ENCODE measurements at places on chromosomes 1 and 21.

DNA sequence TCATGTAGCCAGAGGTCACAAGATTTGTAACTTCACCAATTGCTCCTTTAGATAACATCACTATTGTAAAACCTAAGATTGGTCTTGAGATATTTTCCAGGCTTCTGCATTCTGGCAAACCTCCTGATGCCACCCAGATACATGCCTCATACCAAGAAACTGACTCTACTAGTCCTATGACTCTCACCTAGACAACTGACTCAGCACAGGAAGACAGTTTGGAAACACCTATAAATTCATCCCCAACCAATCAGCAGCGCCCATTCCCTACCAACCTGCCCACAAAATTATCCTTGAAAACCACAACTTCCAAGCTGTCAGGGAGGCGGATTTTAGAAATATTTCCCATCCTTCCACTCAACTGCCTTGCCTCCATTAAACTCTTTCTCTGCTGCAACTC, 2.6 kb downstream of the NME7 start:
- no peak for DNase-seq

- no peak for DNase-seq
Measured at GRCh38 chr1:94658221-94658620, 116.7 kb upstream of the F3 start.

GRCh38 chr21:34511181-34511580, 829 bp downstream of the KCNE1 start:
- DNase-seq = peak; percentile 25

DNA sequence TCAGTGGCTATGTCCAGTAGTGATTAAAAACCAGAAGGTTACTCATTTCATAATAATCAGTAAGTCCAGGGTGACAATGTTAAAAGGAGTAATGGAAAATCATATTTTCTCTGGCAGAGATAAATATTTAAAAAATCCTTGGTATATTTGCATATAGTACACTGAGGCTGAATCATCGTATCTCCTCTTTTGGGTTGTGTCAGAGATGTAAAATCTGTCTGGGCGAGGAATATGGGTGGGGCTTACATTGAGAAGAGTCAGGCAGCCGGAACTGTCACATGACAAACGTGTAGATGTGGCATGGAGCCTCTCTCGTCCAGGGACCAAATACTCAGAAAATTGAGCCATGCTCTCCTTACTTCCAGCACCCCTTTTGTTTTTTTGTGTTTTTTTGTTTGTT, 120.9 kb downstream of the FMN2 start:
- DNase-seq = no peak

DNA sequence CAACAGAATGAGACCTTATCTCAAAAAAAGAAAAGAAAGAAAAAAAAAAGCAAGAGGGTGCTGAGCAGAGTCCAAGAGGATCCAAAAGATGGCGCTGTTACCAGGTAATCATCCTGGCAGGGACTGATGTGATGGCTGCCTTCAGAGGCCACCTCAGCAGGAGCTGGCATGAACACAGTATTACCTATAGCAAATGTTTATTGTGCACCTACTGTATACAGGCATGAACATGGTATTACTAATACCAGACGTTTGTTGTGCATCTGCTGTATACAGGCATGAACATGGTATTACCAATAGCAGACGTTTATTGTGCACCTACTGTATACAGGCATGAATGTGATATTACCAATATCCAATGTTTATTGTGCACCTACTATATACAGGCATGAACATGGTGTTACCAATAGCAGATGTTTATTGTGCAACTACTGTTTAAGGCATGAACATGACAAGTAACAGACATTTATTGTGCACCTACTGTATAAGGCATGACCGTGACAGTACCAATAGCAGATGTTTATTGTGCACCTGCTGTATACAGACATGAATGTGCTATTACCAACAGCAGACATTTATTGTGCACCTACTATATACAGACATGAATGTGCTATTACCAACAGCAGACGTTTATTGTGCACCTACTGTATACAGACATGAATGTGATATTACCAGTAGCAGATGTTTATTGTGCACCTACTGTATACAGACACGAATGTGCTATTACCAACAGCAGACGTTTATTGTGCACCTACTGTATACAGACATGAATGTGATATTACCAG, 115.1 kb upstream of the TMEM51 start:
- DNase-seq = peak; percentile 49

DNA sequence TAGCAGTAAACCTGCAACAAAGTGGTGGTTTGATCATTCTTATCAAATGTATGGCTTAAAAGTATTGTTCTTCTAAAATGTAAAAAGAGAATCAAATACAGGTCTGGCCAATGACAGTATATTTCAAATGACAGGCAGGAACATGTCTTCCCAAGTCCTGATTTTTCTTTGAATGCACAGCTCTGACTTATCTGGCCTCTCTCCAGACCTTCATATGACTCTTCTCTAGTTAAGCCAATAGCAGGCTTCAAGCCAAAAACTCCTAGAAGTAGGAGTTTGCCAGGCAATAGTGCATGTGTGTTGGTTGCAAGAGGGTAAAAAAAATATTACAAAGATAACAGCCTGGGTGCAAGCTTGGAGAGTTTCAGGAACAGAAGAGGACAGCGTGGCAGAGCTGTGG, 345.5 kb downstream of the SMYD3 start:
- DNase-seq = no peak

GRCh38 chr1:18893120-18893519, 9.2 kb downstream of the ALDH4A1 start:
- no peak for DNase-seq

GRCh38 chr1:21494196-21494595, 15.0 kb upstream of the ALPL start:
- DNase-seq = no peak

DNA sequence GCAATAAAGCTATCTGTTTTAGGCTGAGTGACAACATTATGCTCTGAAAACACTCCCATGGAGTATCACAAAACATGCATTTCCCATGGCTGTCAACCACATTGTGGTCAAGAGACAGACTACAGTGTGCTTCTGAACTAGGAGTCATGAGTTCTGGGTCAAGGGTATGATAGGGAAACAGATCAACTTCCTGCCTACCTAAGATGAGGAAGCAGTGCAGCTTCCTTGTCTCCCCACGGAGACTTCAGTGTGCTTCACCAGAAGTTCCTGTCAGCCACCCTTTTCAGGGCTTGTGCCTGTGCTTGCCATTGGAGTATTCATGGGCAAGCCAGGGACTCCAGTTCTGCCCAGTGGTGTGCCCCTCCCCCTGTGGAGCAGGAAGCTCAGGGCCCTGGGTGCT, 19.9 kb downstream of the LCE3E start:
- DNase-seq = no peak

GRCh38 chr1:169676001-169676400, 35.4 kb downstream of the SELL start:
- DNase-seq = no peak

DNA sequence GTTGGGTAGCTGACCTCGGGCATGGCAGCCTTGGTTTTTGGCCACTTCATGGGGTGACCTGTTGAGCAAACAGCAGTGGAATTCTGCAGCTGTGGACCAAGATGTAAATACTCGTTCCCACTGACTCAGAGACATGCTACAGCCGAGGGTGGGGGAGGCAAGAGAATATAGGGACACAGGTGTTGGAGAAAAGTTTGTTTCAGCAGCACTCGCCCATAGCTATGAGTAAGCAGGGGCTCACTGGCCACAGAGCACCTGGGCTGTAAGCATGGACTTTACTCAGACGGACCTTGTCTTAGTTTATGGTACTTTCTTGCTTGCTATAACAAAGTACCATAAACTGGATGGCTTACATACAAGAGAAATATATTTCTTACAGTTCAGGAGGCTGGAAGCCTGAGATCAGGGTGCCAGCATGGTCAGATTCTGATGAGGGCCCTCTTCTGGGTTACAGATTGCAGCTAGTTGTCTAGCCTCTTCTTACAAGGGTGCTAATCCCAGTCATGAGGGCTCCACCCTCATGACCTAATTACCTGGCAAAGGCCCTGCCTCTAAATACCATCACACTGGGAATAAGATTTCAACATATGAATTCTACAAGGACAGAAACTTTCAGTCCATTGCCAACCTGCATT, 437.2 kb upstream of the DAB1 start:
- no peak for DNase-seq

DNA sequence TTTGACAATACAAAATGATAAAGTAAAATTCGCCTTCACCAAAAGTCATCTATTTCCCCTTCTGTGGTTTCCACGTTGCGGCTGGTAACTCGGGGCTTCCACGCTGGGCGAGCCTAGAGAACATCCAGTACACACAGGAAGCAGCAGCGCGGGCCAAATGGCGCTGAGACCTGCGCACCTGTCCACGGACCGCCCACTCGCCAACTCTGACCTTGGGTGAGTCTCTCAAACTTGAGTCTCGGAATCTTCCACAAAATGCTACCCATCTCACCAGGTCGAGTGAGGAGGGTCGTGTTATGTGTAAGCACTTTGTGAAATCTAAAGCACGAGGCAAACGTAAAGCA, 820 bp upstream of the TTF2 start:
- peak; percentile 75 for DNase-seq

GRCh38 chr1:228493141-228494043, 6.2 kb downstream of the RNF187 start:
- no peak for DNase-seq

- no peak for DNase-seq
Measured at GRCh38 chr21:32728456-32728839, 635 bp upstream of the SYNJ1 start.

- no peak for DNase-seq
Measured at GRCh38 chr1:232376632-232377493, 253.1 kb downstream of the SIPA1L2 start.

GRCh38 chr21:28402616-28402989, 590.1 kb downstream of the LTN1 start:
- no peak for DNase-seq

Measured in NB4 (cell line).